ENCODE measurements at places on chromosomes 4 and X.

- DNase-seq: no peak
Observed at GRCh38 chrX:150512461-150512901, 55.9 kb upstream of the MTM1 start.

- DNase-seq: no peak
Observed at GRCh38 chr4:100254237-100254636, 64.0 kb upstream of the DDIT4L start.

DNA sequence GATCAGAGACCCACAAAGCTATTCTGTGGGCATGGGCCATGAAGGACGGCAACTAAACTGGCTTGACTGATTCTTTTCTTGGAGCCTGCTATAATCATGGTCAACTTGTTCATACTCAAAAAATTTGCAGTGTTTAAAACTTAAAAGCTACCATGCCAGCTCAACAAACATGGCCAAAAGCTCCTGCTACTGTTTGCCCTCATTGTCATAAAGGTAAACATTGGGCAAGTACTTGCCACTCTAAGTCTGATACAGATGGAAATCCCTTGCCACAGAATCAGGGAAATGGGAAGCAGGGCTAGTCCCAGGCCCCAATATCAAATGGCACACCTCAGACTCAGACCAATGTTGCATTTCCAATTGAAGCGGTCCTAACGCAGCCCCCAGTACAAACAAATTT lies 20.4 kb downstream of the UGT2B11 start:
- DNase-seq: no peak

- DNase-seq: no peak
Observed at GRCh38 chr4:187183346-187183745, 459.7 kb upstream of the FAT1 start.

DNA sequence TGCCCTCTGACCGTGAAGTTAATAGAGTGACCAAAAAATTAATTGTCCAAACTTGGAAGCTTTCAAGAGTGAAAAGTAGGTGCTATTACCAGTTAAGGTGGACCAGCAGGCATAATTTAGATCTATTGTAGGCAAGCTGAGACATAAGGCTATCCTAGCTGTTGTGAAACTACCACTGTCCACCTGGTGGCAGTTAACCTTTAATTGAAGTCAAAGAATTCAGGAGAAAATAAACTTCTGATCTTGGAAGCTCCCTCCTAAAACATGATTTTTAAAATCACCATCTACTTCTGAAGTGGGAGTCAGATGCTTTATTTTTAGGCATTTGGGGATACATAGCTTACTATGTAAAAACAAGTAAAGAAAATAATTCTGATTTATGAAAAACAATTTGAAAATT lies 636.3 kb upstream of the HTR2C start:
- DNase-seq: no peak

GRCh38 chr4:137536789-137537561 lies 4.7 kb upstream of the PCDH18 start:
- no peak for DNase-seq

- DNase-seq: no peak
Observed at GRCh38 chr4:100889401-100889800, 371.6 kb upstream of the EMCN start.

DNA sequence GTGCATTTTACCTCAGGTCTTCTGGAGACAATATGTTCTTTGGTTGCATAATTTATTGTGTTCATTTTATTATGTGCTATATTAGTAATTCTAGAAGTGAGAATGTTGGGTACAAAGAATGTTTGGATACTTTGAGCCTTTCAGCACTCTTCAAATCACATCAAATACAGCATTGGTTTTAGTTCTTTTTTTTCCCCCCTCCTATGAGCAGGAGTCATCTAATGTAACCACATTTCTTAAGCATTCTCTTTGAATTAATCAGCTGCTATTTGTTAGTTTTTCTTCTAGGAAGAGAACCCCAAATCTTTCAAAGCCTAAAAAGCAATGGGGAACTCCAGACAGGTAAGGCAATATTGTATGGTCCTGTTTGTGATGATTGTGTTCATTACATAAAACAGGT lies 46.7 kb downstream of the ARL9 start:
- DNase-seq: no peak

DNA sequence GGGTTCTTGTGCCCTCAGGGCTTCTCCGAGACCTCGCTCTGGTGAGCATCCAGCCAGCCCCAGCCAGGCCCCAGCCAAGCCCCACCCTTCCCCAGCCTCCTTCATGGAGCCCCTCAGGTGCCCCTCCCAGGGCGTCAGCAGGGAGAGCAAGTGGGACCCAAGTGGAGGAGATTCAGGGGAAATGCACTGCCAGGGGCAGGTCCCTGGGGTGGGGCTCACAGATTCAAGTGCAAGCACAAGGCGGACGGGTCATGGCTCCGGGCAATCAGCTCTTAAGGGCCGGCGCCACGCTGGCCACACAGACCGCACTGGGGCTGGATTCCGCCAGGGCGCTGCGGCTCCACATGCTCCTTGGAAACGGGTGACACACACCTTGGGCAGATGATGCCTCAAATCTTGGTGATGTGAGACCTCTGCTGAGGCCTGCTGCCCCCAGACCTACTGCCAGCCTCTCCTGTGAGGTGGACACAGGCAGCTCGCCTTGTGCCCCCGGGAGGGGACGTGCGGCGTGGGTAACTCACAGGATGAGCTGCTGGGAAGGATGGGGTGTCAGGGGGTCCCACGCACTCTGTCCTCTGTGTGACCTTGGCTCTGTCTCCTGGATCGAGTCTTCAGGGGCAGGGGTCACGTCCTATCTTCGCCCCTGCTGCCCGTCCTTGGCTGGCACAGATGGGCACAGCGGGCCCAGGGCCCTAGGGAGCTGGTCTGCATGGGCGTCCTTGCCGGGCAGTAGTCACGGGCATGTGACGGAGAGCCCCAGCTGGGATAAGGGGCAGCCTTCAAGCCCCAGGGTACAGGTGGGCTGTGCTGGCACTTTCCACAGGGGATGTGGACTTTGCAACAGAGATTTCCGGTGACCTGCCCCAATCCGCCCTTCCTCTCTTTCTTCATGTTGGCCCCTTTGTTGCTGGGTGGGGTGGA lies 17.1 kb downstream of the NAT8L start:
- no peak for DNase-seq

DNA sequence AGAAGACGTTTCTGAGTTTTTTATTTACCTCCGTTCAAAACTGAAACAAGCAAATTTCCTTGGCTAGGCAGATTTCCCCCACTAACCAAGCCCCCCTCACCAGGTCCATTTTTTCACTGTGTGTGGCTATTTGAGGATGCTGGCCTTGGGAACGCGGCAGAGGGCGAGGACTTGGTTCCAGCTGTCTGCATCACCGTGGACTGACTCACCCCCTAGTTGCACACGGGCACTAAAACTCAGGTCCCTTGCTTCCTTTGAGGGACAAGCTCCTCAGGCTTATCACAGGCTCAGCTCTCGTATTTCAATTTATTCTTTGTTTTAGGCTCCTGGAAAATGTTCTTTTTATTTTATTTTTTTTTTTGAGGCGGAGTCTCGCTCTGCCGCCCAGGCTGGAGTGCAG lies 8.4 kb upstream of the MTNR1A start:
- no peak for DNase-seq

DNA sequence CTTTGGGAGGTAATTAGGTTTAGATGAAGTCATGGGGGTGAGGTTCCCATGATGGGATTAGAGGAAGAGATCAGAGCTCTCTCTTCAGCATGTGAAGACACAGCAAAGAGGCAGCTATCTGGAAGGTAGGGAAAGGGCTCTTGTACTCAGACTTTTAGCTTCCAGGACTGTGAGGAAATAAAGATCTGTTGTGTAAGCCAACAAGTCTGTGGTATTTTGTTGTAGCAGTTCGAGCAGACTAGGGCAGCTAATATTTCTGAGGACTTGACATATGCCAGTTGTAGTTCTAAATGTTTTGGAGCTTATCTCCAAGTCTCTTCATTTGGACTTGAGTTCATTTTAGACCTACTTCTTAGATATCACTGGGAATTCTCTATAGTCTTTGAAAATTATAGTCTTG lies 137.3 kb upstream of the PDE5A start:
- no peak for DNase-seq

GRCh38 chrX:51332188-51332942 lies at the start of gene NUDT10:
NUDT10 (plus strand) TSS chrX:51332822; CDS start chrX:51332966, 144 bp downstream.
- no peak for DNase-seq

DNA sequence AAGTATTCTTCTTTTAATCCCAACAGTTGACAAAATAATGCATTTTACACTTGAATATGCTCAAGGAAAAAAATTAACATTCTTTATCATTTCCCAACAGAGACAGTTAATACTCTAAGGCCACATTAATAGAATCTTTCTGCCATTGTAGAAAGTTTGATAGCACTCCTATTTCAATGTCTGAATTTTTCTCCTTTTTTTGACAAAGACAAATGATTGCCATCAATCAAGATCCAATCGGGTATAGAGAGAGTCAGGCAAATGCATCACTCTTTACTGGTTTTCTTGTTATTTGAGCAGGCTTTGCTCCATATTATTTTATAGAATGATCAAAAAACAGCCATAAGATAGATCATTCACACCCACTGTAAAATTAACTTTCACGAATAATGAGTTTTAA lies 46.1 kb downstream of the MAB21L2 start:
- DNase-seq: no peak

DNA sequence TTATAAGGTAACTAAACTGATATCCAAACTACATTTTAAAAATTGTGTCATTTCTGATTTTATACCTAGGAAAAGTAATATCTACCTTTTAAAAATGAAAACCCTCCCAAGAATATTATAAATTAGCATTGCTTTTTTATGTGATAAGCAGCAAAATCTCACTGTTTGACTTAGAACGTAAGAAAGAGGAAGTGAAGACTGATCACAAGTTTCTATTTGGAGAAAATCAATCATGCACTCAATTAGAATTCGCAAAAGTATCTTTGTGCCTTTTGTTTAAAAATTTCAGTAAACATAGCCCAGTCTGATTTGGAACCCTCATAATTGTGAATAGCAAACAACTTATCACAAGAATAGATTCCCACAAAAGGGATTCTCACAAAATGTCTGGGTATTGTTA lies 142.7 kb downstream of the TENM3 start:
- no peak for DNase-seq

DNA sequence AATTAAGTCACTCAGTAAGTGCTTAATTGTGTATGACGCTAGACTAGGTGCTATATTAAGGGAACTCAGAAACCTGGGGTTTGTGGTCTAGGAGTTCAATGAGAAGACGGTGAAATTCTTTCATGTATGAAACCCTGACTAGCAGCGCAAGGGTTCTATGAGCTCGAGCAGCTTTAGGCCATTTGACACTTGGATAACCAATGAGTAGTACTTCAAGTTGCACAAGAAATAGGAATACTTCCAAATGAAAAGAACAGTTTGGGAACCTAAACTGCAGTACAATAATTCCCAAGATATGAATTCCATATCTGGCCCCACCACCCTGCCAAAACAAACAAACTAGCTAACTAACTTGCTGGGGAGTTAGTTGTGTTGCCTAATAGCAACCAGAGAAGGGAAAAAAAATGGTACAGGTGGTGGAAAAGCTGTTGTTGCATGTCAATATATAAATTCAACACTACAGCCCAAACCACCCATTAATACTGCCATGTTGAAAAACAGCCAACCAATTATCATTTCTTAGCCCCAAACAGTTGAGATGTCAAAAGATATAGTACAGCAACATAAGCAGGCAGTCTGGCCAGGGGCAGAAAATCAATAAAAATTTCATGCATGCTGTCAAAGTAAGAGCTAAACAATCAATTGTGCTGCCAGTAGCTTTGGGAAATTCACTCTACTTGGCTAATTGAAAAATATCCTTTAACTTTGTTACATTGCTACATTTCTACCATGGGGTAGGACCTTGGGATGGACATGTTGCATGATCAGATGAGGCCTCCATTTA lies 54.6 kb upstream of the MCF2 start:
- DNase-seq: no peak

DNA sequence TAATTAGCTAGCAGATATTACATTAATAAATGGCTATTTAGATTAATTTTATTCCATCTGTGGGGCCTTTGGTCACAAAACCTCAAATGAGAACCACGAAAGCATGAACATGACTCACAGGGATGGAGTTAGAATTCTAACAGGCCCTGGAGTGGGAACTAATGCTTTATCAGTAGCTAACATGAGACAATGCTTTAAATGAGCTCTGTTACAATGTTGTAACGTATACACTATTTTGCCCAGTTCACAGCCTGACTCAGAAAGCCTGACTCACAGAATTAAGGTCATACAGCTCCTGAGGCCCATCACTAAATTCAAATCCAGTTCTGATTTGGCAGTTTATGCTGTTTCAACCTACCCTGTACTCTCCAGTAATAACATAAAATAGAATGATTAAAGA lies 23.2 kb downstream of the VEGFC start:
- DNase-seq: no peak

DNA sequence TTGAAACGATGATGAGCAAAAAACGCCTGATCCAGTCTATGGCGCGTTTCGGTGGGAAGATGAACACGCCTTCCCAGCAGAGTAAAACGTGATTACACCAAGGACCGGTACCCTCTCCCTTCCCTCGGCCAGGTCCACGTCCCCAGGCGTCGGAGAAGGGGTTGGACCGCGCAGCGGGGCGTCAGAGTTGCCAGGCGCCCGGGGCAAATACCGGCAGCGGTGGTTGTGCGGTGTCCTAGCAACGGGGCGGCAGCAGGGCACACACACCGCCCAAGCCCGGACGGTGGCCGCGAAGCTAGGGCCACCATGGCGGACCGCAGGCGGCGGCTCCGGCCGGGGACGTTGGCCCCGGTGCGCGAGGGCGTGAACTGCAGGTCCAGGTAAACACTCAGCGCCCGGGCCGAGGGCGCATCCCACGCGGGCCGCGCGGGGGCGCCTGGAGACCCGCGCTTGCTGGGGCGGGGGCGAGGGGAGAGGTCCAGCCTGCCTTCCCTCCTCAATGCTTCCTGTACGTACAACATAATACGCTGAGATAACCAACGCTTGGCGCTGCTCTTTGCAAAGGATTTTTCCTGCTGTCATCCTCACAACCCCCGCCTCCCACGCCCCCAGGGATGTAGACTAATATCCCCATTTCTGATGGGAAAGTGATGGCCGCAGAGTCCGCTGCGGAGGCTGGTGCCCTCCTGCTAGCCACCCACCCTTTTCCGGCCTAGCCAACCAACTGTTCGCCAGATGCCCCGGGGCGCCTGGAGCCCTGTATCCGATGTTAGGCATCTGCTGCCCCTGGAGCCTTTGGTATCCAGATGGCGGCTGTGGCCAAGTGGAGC lies at the start of gene FAM47E:
Gene FAM47E, plus strand, starts transcription at position 281 of the 830 bp plus-strand sequence. Its CDS starts 26 bp downstream, at position 307.
- peak; percentile 37 for DNase-seq
